Ovary (tissue), 10 donors: ENCODE measurements at places on chromosomes 1 and 21. TPM values are rescaled to one million over a fixed set of nuclear protein-coding genes. Genes with fewer than 3 reads are reported as not detected.
A peak's percentile ranks its signal among the peaks of the same experiment; 100 is the strongest.

- no peak for DNase-seq
- no peaks in the 10 kb centered on the region for H3K4me1 ChIP-seq
- H3K27ac ChIP-seq = no peak overlapping the region
- no peak overlapping the region for H3K4me3 ChIP-seq
- no peaks in the 10 kb centered on the region for H3K27me3 ChIP-seq
Measured at GRCh38 chr1:195735140-195735539, 873.1 kb downstream of the KCNT2 start.

The ASPM gene
- 0.10 TPM for total RNA-seq

DNA sequence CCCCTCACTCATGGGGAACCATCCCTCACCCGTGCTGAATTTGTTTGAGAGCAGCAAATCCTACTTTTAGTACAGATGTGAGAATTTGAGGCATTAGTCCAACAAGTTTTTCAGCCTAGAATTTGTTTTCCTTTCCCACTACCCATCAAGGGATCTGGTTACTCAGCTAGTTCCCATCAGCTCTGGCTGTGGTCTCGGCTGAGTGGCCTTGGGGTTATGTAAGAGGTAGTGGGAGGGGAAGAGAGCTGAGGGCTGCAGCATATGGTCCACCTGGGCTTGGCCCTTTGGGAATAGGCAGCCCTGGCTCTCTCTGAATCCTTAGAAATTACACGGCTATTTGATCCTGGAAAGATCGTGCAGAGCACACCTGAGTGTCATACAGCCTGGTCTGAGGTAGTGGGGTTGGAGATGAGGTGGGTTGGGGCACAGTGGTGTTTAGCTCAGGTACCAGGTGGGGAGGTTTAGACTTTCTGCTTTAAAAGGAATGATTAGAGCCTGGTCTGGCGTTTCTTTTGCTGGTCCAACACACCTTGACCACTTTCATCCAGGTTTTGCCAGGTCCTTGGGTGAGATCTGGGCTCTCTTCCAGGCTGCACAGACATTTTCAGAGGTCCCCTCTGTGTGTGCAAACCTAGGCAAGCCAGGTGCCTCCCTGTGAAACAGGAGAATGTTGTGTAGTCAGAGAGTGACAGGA lies 4.2 kb downstream of the GSTM4 start:
- peak; percentile 78 for DNase-seq
- H3K27me3 ChIP-seq = no peaks in the 10 kb centered on the region
- no peak overlapping the region for H3K4me3 ChIP-seq
- H3K4me1 ChIP-seq = peaks cover 15% of the 10 kb centered on the region
- H3K36me3 ChIP-seq = no peaks in the 10 kb centered on the region
- peak overlapping the region; percentile 81 for H3K27ac ChIP-seq

The KCNK2 gene
- total RNA-seq = 1.3 TPM

DNA sequence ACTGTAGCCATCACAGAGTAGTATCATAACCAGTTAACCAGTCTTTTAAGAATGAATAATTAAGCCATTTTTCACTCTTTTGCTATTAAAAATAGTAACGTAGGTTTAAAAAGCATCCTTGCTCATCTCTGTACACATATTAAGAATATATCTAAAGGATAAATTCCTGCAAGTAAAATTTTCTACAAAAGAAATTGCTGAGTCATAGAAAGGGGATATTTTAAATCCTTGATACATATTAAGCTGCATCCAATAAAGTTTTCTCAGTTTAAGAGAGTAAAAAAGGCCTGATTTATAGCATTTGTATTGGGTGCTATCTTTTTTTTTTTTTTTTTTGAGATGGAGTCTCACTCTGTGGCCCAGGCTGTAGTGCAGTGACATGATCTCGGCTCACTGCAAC lies 1.9 kb upstream of the CTH start:
- no peaks in the 10 kb centered on the region for H3K36me3 ChIP-seq
- H3K27ac ChIP-seq = no peak overlapping the region
- no peak for DNase-seq

DNA sequence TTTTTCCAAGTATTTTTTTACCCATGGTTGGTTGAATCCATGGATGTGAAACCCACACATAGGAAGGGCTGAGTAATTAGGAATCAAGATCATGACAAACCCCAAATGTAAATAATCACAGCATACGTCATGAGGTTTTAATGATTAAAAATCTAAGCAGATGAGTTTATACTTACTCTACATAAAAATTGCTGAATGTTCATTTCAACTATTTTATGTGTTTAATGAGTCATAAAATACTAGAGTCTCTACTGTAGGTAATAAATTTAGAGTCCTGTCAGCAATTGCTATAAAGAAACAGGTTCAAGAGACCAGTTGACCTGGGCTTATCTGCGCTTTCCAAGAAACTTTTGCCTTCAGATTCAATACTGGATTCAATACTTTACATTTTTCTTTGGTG lies 18.2 kb downstream of the CTH start:
- H3K27ac ChIP-seq = no peak overlapping the region
- H3K4me1 ChIP-seq = no peaks in the 10 kb centered on the region
- no peak for DNase-seq
- H3K4me3 ChIP-seq = no peak overlapping the region

DNA sequence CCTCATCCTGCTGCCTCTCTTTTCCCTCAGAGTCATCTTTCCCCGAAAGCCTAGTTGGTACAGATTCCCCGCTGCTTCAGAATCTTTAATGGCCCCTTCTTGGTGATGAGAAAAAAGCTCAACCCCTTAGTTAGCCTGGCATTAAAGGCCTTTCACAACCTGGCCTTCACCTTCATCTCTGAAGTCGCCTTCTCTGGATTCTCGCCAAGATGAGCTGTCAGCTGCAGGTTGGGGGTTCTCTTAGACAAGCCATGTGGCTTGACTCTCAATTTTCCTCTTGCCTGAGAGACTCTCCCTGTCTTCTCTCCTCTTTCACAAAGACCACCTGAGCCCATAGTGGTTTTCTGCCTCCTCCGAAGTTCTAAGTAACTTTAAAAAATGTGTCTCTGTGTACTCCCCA lies 15.5 kb upstream of the DISC1 start:
- no peak overlapping the region for H3K4me3 ChIP-seq
- DNase-seq = no peak
- no peaks in the 10 kb centered on the region for H3K36me3 ChIP-seq

DNA sequence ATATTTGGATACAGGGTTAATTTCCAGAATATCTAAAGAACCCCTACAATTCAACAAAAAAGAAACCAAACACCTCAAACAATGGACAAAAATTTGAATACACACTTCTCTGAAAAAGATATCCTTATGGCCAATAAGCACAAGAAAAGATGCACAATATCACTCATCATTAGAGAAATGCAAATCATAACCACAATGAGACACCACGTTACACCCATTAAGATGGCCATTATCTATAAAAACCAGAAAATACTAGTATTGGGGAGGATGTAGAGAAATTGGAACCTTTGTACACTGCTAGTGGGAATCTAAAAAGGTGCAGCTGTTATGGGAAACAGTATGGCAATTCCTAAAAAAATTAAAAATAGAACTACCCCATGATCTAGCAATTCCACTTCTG lies 4.9 kb downstream of the ADAM30 start:
- H3K36me3 ChIP-seq = no peaks in the 10 kb centered on the region
- no peak overlapping the region for H3K4me3 ChIP-seq
- H3K27ac ChIP-seq = no peak overlapping the region

GRCh38 chr1:183543619-183544204 lies 46.5 kb downstream of the NCF2 start:
- no peaks in the 10 kb centered on the region for H3K27me3 ChIP-seq
- no peak overlapping the region for H3K27ac ChIP-seq
- DNase-seq = no peak
- no peaks in the 10 kb centered on the region for H3K36me3 ChIP-seq
- H3K4me1 ChIP-seq = no peaks in the 10 kb centered on the region

The ELF3 gene
- 0.35 TPM for total RNA-seq

The ZMYND12 gene
- total RNA-seq = 1.0 TPM

DNA sequence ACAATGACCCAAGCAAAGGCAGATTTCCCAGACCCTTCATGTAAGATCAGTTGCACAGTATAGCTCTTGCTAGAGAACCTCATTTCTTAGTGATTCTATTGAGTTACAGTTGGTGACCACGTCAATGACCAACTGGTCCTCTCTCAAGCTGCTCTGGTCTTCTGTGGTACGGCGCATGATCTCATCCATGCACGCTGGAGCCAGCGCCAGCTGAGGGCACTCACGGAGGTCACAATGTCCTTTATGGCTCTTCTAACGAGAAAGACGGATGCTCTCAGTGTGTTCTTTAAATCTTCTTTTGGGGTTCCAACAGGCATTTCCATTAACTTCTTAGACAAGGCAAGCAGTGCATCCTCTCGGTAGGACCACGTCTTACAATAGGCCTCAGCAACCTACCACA lies 22.3 kb downstream of the CEP104 start:
- H3K36me3 ChIP-seq = no peaks in the 10 kb centered on the region
- no peaks in the 10 kb centered on the region for H3K27me3 ChIP-seq
- no peak overlapping the region for H3K4me3 ChIP-seq

DNA sequence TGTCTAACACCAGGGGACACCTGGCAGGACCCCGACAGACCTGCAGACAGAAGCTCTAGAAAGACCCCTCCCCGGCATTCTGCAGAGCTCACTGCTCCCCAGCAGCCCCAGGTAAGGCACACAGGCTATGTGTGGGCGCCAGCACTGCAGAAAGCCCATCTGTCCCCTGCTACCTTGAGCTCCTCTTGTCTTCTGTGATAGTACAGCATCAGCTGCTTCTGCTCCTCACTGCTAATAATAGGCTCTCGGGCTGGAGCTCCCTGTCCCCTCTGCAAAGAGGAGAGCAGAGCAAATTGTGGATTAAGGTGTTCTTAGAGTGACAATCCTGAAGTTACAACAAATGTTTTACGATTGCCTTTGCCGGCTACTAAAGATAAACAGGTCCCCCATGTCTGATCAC lies 10.1 kb downstream of the CFAP298 start:
- DNase-seq = no peak
- H3K4me1 ChIP-seq = no peaks in the 10 kb centered on the region
- H3K27ac ChIP-seq = no peak overlapping the region
- no peak overlapping the region for H3K4me3 ChIP-seq
- H3K36me3 ChIP-seq = no peaks in the 10 kb centered on the region

DNA sequence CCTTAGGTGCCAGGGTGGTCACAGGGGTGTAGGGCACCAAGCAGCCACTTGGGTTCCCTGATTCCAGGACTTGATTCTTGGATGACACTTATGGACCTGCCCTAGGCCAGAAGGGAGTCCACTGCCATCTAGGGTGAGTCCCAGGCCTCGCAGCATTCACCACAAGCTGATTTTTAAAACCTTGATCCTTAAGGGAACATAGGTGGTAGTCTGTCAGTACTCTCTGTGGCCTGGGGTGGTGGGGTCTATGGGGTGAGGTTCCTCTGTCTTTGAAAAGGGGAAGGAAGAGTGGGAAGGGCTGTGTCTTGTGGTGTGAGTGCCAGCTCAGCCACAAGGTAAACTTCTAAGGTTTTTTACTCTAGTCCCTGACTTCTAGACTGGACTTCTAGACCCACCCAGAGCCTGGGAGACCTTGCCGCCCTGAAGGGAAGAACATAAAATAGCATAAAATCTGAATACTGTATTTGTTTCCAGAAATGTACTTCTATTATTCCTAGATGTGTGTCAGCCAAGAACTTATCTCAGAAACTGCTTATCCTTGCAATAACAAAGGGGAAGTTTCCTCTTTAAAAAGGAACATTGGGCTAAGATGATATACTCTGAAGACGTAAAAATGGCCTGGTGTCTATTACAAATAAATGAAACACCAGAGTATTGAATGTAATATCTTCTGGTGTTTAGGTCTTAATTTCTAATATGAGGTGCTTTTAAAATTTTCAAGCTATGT lies 757.3 kb downstream of the LTN1 start:
- no peak for DNase-seq
- no peaks in the 10 kb centered on the region for H3K27me3 ChIP-seq
- H3K36me3 ChIP-seq = no peaks in the 10 kb centered on the region
- no peak overlapping the region for H3K4me3 ChIP-seq
- no peak overlapping the region for H3K27ac ChIP-seq
- peaks cover 3% of the 10 kb centered on the region for H3K4me1 ChIP-seq

GRCh38 chr21:31997191-31997590 lies 124.4 kb downstream of the HUNK start:
- no peaks in the 10 kb centered on the region for H3K27me3 ChIP-seq
- DNase-seq = no peak
- no peak overlapping the region for H3K4me3 ChIP-seq
- peaks cover 2% of the 10 kb centered on the region for H3K4me1 ChIP-seq
- no peaks in the 10 kb centered on the region for H3K36me3 ChIP-seq

GRCh38 chr1:156947818-156948525 lies 27.5 kb downstream of the LRRC71 start:
- no peak for DNase-seq
- H3K4me3 ChIP-seq = no peak overlapping the region
- no peak overlapping the region for H3K27ac ChIP-seq
- H3K36me3 ChIP-seq = no peaks in the 10 kb centered on the region

The SIPA1L2 gene
- 12.9 TPM for total RNA-seq

DNA sequence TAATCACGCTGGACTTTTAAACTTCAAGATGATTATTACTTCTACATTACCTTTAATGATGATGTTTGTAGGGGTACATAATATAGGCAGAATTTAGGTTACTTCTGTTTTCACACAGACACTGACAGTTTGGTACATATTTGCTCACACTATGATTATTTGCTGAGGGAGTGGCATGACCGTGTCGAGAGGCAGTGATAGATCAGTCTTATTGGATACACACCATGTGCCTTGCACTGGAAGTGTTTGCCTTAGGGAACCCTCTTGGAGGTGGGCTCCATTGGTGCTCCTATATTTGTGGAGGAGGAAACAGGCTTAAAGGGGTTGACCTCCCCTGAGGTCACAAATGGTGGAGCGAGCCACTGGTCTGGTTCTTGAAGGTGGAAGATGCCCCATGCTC lies 132.1 kb downstream of the PRDM2 start:
- H3K4me3 ChIP-seq = no peak overlapping the region
- H3K27me3 ChIP-seq = no peaks in the 10 kb centered on the region
- DNase-seq = no peak
- peaks cover 7% of the 10 kb centered on the region for H3K4me1 ChIP-seq
- H3K36me3 ChIP-seq = no peaks in the 10 kb centered on the region

- no peaks in the 10 kb centered on the region for H3K27me3 ChIP-seq
- no peak for DNase-seq
- H3K27ac ChIP-seq = no peak overlapping the region
- no peaks in the 10 kb centered on the region for H3K36me3 ChIP-seq
- peaks cover 6% of the 10 kb centered on the region for H3K4me1 ChIP-seq
Measured at GRCh38 chr1:94803517-94804441, 16.4 kb upstream of the SLC44A3 start.

The PRKAA2 gene
- total RNA-seq = 3.5 TPM

The PCBP3 gene
- total RNA-seq = 5.4 TPM

DNA sequence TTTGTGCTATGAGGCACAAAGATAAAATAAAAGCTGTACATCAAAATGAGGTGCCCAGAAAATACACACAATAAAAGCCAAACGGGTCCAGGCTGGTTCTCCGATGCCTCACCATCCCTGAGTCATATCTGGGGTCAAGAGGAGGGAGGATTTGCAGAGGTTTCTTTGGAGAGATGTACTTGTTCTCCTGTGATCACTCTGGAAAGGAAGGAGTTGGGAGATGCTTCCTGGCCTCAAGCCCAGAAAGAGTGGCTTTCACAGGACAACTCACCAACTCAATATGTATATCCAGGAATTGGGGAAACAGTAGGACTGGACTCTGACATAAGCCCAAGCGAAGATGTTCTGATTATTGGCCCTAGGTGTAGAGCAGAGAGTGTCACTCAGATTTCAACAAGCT lies 51.9 kb downstream of the DIPK1A start:
- H3K27me3 ChIP-seq = no peaks in the 10 kb centered on the region
- DNase-seq = no peak
- H3K4me3 ChIP-seq = no peak overlapping the region
- no peaks in the 10 kb centered on the region for H3K36me3 ChIP-seq
- H3K4me1 ChIP-seq = no peaks in the 10 kb centered on the region
